ENCODE measurements at places on chromosomes 6 and 20. TPM values are rescaled to one million over a fixed set of nuclear protein-coding genes. Genes with fewer than 3 reads are reported as not detected.

ANGPT4 gene
- total RNA-seq = not detected

CEP57L1 gene
- 27.8 TPM for total RNA-seq

NHSL1 gene
- 0.53 TPM for total RNA-seq

TMEM217 gene
- 2.2 TPM for total RNA-seq

MYL9 gene
- total RNA-seq = 0.29 TPM

BPIFA1 gene
- total RNA-seq = not detected

MEI4 gene
- not detected for total RNA-seq

Measured in activated CD4-positive, alpha-beta memory T cell treated with anti-CD3 and anti-CD28 coated beads for 36 hours (primary cell).